A673 (cell line): ENCODE measurements at places on chromosomes 1 and 21. TPM values are rescaled to one million over a fixed set of nuclear protein-coding genes. Genes with fewer than 3 reads are reported as not detected.

The MAEL gene
- total RNA-seq, result not detected in 2 replicates

The LMNA gene
- 204 and 225 TPM in 2 replicates for total RNA-seq

The SGIP1 gene
- total RNA-seq, result 1.4 and 1.6 TPM in 2 replicates

The TMEM240 gene
- total RNA-seq, result 6.8 and 9.1 TPM in 2 replicates

The PYHIN1 gene
- not detected in 2 replicates for total RNA-seq

DNA sequence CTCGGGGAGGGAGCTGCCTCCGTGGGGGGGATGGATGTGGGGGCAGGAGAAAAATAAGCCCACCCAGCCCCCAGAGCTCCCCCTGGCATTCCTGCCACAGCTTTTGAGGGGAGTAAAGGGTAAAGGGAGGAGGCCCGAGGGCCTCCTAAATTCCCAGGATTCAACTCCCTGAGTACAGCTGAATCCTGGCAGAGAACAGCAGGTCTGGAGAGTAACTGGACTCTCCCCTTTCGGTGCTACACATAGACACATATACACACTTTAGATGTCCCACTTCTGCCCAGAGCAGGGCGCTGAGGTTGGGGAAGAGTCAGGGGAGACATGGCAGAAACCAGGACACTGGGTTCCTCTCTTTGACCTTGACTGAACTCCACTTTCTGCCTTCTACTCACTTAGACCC, 3.0 kb downstream of the KIRREL1 start:
- no peak for DNase-seq

DNA sequence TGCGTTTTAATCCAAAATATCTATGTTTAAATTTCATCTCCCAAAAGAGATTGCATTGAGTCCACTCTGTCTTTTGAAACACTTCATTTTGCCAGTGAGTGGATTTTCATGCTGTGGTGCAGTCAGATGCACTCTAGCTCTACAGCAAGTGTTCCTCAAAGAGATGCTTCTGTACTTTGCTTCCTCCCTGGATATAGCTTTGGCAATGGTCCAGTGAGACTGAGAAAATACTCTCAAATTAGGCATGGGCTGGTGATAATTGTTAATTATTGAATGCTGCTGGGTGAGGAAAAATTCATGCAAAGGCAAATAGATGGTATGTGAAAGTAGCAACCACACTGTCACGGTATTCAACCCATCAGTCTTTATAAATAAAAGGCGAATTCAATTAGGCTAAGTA, 396.9 kb downstream of the ADGRL2 start:
- peak; percentile 4 for DNase-seq

- no peak for DNase-seq
Measured at GRCh38 chr1:179031284-179031683, 5.6 kb downstream of the FAM20B start.

GRCh38 chr1:214707306-214708087, 104.5 kb downstream of the CENPF start:
- DNase-seq, result no peak

- DNase-seq, result no peak
Measured at GRCh38 chr1:230548997-230549396, 93.3 kb upstream of the COG2 start.

- DNase-seq, result no peak
Measured at GRCh38 chr1:207401578-207401977, 52.5 kb upstream of the CR2 start.

DNA sequence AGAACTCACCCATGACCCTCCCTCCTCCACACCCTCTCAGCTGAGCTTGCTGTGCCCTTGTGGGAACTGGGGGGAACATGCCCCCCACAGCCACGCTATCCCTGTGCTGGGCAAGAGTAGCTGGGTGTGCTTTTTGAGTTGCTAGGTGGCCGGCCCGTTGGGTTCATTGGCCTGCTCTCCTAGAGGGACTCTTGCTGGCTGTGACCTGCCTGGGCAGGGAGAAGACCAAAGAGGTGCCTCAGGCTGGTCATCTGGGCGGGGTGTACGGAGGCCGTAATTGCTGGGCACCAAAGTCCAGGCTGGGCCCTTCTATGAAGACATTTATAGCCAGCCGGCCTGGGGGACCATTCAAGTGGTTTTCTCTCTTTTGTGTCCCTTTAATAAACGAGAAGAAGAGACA, 138.3 kb upstream of the ZBTB40 start:
- DNase-seq, result no peak

DNA sequence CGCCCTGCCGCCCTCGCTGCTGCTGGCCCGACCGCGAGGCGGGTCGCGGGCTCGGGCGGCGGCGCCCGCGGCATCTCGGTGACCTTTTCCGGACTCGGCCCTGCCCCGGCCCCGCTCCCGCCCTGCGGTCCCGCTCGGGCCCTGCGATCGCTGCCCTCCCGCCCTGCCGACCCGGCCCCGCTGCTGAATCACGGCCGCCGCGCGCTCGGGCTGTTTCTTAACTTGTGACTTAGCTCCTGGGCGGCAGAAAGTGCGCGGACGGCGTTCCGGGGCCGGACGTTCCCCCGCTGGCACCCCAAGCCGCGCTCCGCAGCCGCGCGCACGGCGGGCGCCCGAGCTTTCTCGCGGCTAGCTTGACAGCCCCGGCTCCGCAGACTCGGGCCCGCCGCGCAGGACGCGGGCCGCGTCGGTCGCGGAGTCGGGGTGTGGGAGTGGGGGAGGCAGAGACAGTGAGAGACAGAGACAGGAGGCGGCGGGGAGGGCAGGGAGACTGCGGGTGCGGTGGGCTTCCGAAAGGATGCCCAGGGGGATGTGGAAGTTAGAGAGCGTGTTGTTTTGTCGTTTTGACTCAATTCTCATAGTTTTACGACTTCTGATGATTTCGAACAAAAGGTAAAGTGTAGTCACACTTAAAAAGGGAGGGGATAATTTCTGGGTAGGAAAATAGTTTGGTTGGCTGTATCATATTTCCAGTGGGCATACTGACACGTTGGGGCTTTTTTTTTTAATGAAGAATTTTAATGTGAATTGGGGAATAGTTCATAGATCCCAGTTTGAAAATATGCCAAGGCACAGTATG, 49.8 kb downstream of the PRDM2 start:
- peak; percentile 51 for DNase-seq

- peak; percentile 75 for DNase-seq
Measured at GRCh38 chr1:9129266-9130041, 552 bp upstream of the GPR157 start.
